CD4-positive, alpha-beta T cell treated with Interleukin-4 for 4 hours (primary cell): ENCODE measurements at places on chromosomes 12 and 14.

- DNase-seq = peak; percentile 39
Measured at GRCh38 chr14:72535485-72535884, 358.4 kb downstream of the DPF3 start.

DNA sequence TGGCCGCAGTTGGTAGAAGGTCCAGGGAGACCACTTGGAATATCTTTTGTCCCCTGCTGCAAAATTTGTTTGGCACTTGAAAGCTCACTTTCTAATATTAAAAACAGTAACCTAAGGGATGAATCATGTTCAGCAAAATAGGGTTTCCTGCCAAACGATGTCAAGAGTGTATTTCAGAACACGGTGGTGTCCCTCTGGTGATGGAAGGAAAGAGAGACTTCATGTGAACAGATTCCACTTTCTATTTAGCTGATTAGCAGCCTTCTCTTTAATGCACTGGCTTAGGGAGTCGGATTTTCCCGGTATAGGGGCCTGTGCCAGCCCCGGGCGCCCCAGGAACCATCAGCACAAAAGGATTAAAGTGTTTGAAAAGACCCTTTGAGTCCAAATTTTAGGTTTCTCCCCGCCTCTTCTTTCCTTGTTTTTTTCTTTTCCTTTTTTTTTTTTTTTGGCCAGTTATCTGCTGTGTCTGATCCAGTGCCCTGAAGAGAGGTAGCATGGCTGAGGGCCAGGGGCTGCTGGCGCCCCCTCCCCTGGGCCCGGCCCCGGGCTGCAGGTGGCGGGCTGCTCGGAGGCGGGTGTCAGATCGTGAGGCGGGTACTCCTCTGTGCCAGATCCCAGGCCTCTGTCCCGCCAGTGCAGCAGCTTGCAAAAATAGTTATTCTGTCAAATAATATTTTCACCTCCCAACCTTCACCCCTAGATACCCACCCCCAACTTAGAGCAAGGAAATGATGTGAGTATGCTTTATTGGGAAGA lies 88.3 kb downstream of the TESC start:
- DNase-seq = no peak

- no peak for DNase-seq
Measured at GRCh38 chr14:61557854-61558253, 137.5 kb upstream of the HIF1A start.

- DNase-seq = no peak
Measured at GRCh38 chr12:40313928-40314327, 89.1 kb downstream of the LRRK2 start.

DNA sequence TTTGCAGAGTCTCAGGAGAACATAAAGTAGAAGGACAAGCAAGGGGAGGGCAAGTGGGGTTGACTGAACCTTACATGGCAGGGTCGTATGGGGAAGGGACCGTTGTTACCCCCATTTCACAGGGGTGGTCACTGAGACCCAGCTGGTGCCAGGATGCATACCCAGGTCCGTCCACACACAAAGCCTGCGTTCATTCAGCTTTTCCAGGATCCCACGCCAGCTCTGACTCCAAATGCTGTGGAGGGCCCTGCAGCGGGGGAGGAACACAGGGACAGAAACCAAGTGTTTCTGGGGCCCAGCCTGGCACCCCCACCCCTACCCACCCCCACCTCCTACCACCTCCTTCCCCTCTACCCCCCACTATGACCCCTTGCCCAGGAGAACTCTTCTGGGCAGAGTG lies 16.5 kb upstream of the CHGA start:
- DNase-seq = no peak

DNA sequence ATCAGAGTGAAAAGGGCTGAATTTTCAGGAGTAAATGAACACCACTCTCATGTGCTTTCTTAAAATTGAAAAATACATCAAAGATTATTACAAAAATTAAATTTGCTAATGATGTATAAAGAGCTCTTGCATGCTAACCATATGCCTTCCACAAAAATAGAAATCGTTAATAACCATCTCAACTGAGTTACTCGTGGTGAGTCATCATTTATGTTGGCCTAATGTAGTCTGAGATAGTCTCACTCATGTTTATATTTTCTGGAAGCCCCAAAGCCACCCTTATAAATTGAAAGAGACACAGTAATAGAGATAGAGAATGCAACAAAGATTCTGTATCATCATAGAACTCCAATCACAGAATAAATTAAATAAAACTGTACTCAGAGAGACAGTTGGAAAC lies 131.2 kb downstream of the KCNH5 start:
- no peak for DNase-seq
